ENCODE measurements at places on chromosomes 16 and 17. TPM values are rescaled to one million over a fixed set of nuclear protein-coding genes. Genes with fewer than 3 reads are reported as not detected.

Gene ACADVL
- total RNA-seq: 118 TPM

Gene FLYWCH2
- 57.3 TPM for total RNA-seq

Gene DNAJA3
- total RNA-seq: 48.3 TPM

Gene CDK5R1
- total RNA-seq: 2.5 TPM

Gene KRTAP9-9
- not detected for total RNA-seq

Gene SULT1A4
- total RNA-seq: 2.5 TPM

GRCh38 chr16:76963614-76964315 lies 227.2 kb upstream of the MON1B start:
- no peak for DNase-seq

DNA sequence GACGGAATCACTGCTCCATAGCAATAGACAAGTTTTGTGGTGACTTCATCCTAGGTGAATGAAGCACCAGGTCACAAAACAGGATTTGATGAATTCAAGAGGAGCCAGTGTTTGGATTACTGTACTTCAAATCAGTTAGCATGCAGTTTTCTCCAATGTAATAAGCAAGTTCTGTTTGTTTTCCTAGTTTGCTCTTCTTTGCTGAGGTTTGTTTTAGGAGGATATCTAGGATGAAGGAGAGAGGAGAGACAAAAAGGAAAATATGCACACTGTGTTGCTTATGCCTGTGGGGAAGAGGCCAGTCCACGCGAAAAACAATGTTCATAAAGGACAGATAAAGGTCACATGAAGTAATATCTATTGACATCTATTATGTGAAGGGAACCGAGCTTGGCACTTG lies 9.0 kb downstream of the KRT37 start:
- no peak for DNase-seq

DNA sequence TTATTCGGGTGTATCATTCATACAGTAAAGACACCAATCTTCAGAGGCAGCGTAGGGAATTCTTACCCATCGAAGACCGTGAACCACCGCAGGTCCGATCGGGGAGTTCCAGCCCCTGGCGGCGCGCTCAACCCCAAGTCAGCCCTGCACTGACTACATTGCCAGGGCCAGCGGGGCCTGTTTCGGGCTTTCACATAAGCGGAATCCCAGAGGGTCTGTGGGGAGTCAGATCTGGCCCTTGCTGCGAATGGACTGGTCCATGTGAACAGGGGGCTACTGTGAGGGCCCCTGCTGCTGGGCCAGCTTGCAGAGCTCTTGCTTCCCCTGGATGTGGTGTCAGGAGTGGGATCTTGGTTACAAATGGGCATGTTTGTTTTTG lies 7.6 kb downstream of the PDE6G start:
- no peak for DNase-seq

GRCh38 chr17:73028299-73028755 lies 64.2 kb downstream of the SLC39A11 start:
- no peak for DNase-seq

- DNase-seq: no peak
These were observed 12.0 kb upstream of the HAPSTR1 start for GRCh38 chr16:9079430-9079812.

DNA sequence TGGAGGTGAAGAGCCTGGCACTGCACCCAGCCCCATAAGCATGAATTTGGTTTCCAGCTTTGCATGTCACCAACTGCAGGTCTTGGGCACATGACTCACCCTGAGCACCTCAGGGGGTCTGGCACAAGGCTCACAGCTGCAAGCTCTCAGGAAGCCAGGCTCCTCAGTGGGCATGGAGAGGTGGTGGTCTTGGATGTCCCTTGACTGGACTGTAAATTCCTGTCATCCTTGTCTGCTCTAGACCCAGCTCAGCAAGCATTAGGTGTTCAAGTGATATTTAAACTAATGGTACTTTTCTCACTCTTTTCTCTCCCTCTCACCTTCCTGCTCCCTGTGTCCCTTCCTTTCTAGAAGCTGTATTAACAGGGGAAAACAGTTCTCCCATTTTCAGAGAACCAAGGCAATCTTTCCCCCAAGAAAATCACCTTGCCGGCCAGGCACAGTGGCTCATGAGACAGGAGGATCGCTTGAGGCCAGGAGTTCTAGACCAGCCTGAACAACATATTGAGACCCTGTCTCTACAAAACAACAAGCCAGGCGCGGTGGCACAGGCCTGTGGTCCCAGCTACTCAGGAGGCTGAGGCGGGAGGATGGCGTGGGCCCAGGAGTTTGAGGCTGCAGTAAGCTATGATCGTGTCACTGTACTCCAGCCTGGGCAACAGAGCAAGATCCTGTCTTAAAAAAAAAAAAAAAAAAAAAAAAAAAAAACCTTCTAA lies 5.1 kb upstream of the KIFC3 start:
- peak; percentile 70 for DNase-seq

DNA sequence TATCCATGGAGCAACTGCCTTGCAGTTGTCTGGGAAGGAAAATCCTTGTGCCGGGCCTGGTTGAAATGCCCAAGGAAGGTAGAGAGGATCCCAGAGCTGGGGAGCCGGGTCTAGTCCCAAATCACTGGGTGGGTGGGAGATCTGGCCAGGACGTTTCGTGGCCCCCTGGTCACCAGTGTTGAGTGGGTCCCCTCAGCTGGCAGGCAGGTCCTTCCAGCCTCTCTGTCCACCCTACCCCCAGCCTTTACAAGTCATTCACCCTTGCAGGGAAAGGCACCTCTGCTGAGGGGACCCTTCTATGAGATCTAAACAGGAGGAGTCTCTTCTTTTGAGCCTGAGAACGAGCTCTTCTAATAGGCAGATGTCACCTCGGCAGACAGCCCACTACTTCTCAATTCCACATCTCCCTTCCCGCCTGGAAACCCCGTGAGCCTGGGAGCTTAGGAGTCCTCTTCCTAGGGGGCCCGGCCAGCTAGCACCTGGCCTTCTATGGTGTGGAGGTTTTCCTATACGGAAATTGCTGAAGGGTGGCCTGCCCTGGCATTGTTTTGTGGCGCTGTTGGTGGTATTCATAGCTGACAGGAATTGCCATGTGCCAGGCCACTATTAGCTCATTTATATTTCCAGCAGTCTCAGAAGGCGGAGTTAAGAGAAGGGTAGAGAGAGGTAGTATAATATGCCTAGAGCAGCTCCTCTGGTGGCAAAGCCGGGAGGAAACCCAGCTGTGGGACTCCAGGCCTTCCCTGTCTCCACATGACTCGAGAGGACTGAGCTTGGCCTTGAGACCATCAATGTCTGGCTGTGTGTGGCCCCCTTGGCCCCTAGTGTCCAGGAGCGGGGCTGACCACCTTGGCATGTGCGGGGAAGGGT lies 13.3 kb downstream of the MPRIP start:
- no peak for DNase-seq

DNA sequence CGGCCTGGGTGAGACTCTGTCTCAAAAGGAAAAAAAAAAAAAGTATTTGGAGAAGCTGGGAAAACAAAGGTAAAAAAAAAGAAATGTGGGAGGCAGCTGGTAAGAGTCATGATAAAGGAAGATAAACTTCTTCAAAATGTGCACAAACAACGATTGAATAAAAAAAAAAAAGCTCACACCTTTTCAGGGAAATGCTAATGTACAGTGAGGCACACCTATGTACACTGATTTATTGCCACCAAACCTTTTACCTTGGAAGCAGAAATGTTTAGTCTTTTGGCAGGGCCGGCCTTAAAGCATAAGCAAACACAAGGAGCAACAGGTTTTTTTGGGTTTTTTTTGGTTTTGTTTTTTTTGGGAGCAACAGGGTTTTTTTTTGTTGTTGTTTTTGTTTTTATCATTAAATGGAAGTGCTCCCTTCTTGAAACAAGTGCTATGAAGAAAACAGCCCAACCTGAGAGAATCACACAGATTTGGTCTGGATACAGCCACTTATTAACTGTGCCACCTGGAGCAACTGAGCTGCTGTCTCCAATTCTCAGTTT lies 29.8 kb upstream of the KCNJ2 start:
- no peak for DNase-seq

GRCh38 chr16:67749436-67750078 lies 30.4 kb upstream of the GFOD2 start:
- no peak for DNase-seq

DNA sequence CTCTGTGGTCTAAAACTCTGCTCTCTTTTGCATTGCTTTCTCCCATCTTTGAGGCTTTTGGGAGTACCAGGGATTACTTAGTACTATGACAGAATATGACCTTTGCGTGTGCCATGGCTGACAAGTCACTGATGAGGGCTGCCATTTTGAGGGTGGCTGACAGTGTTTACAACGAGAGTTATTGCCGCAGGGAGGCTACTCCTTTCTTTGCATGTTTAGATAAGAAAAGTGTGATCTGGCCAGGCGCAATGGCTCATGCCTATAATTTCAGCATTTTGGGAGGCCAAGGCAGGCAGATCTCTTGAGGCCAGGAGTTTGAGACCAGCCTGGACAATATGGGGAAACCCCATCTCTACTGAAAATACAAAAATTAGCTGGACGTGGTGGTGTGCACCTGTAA lies 77.5 kb downstream of the GSG1L start:
- DNase-seq: no peak

DNA sequence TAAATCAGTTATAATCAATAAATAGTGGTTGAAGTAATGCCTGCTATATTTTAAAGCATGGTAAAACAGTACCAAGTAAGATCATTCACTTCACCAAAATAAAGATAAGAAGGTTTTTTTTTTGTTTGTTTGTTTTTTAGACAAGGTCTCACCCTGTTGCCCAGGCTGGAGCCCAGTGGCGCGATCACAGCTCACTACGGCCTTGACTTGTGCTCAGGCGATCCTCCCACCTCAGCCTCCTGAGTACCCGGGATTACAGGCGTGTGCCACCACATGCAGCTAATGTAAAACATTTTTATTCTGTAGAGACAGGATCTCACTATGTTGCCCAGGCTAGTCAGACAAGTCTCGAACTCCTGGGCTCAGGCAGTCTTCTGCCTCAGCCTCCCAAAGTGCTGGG lies 84.5 kb upstream of the NETO2 start:
- DNase-seq: no peak

GRCh38 chr17:64390044-64390443 lies 616 bp downstream of the PECAM1 start:
- no peak for DNase-seq

DNA sequence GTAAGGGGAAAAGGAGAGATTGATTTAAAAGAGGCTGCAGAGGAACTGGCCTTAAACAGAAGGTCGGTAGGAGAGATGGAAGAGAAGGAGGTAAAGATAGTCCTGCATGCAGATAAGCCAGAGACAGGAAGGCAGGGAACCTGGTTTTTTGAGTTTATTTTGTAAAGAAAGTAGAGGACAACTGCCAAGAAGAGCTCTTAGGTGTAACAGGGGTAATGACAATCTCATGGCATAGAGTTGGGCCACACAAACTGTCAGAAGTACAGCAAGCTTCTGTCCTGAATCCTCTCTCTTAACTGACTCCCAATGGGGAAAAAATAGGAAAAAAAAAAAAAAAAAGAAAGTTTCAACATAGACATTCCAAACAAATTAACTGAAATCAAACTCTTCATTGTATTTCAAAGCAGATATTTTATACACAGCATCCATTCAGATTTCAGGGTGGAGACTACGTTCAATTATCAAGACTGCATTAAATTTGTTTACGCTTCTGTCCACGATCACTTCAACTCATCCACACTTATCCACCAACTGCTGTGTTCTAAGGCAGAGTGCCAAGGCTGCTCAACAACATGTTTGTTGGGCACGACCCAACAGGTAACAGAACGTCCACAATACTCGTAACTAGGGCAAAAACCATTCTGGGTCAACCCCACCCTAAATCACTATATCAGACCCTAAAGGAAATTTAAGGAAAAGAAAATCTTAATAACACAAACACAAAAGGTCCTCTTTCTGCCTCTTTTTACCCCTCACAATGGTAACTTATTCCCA lies 34.9 kb downstream of the USP31 start:
- no peak for DNase-seq

Data from H4 (cell line).